ENCODE measurements at places on chromosomes 7 and 10.

- no peak for DNase-seq
These were observed 59.8 kb downstream of the MAPK8 start for GRCh38 chr10:48366261-48366660.

- DNase-seq, result no peak
These were observed 227.7 kb downstream of the MAD1L1 start for GRCh38 chr7:2004841-2005725.

GRCh38 chr7:79789584-79790345, 336.3 kb upstream of the MAGI2 start:
- DNase-seq, result no peak

DNA sequence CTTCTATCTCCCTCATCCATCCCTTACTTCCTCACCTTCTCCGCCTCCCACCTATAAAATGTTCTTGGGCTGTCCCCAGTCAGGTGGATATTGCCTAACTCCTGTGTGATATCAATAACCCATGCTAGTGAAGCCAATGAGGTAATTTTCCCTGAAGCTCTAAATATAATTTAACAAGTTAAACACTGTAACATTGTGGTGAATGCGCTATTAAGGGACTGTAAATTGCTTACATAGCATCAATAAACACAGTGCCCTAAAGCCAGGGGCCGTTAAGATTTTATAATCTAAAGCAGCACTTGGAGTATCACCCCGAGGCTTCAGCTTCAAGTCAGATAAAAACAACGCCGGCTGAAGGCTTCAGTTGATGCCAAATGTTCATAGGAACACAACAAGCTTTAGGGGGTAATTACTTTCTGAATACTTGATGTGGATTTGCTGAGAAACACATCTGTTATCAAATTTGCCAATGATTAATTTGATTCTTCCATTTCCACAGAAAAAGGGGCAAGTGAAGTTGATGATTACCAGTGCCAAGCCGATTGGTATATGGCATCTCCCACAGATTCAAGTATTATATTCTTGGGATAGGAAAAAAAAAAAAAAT, 138.4 kb downstream of the CREB5 start:
- DNase-seq, result no peak

DNA sequence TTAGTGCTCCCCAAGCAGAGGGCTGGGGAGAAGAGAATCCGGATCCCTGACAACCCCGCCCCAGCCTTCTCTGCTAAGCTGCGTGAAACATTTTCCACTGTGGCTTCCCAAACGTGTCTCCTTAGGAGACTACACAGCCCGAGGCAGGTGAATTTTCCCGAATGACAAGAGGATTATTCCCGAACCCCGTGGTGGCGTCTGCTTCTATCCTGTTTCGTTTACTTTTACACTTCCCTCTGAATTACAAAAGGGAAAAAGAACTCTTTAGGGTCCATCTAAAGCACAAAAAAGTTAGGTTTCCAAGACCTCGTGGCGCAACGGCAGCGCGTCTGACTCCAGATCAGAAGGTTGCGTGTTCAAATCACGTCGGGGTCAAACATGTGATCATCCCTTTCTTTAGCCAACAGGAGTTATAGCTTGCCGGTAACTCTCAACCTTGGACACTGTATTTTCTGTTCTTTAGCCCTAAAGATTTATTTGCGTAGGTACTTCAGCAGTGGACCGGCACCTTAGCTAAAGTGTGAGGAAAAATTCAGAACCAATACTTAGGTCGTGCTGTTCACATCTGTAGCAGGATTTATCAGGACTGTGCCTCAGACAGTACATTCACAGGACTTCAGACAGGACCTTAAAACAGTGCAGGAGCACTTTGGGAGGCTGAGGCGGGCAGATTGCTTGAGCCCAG, 3.2 kb upstream of the ZNF789 start:
- no peak for DNase-seq
